ENCODE measurements at places on chromosomes 7 and 10.

DNA sequence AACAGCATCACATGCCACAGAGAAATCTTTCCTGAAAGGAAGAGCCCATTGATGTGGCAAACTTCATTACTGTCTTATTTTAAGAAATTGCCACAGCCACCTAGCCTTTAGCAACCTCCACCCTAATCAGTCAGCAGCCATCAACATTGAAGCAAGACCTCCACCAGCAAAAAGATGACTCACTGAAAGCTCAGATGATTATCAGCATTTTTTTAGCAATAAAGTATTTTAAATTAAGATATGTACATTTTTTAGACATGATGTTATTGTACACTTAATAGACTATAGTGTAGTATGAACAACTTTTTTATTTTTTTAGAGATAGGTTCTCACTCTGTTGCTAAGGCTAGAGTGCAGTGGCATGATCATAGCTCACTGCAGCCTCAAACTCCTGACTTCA is 14.8 kb downstream of the STEAP1B start:
- no peak for DNase-seq

GRCh38 chr7:141671705-141672496 is 30.1 kb downstream of the DENND11 start:
- DNase-seq, result no peak

GRCh38 chr10:125084614-125085257 is 75.6 kb downstream of the CTBP2 start:
- no peak for DNase-seq

GRCh38 chr7:1244700-1245523 is 12.2 kb downstream of the UNCX start:
- no peak for DNase-seq

GRCh38 chr7:157077986-157078644 is 60.6 kb upstream of the UBE3C start:
- DNase-seq, result no peak

DNA sequence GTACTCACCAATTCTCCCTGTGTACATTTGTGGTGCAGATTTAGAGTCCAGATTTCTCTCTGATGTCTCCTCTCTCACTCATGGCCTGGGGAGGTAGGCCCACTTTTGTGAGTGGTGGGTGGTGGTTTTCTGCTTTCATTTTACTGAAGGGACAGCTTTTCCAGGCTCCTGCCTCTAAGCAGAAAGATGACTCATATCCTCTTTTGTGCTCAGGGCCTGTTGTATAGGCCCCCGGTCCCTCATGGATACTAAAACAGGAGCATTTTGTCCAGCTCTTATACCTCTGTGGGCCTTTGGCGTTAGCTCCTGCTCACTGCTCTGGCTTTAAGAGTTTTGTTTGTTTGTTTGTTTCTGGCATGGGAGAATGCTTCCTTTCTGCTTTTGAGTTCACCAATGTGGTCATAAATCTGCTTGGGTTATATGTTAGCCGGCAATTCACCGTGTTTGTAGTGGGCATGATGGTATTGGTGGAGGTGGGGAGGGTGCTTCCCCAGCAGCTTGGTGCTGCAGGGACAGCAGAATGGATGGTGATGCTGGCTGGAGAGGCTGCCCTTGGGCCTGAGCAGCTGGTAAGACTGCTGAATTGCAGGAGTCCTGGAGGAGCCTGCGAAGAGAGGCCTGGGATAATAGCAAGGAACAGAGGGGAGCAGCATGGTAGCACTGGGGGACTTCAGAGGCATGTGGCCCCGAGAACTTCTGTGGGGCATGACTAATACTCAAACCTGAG is 468.7 kb downstream of the RPS24 start:
- DNase-seq, result no peak

GRCh38 chr10:100345570-100346330 is 1.3 kb upstream of the SCD start:
- no peak for DNase-seq

DNA sequence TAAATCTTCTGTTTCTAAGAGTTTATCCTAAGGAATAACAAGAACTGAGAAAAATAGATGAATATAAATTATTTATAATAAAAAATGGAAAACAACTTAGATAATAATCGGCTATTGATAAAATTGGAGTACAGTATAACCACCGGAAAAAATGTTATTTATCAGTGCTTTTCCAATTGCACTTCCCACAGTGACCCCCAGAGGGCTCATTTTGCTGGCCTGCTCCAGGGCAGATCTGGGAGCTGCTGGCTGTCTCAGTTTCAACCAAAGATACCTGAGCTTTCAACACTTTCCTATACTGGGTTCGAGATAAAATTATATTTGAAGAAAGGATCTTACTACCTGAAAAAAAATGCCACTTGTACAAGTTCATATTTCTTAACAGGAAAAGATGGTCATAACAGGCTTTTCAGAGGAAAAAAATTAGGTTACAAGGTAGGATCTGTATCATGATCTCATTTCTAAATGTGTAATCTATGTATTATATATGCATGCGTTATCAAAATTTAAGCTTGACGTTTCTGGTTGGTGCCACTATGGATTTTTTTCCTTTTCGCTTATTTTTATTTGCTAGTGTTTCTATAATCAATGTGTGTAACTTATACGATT is 165.7 kb downstream of the NPSR1 start:
- DNase-seq, result peak; percentile 45

DNA sequence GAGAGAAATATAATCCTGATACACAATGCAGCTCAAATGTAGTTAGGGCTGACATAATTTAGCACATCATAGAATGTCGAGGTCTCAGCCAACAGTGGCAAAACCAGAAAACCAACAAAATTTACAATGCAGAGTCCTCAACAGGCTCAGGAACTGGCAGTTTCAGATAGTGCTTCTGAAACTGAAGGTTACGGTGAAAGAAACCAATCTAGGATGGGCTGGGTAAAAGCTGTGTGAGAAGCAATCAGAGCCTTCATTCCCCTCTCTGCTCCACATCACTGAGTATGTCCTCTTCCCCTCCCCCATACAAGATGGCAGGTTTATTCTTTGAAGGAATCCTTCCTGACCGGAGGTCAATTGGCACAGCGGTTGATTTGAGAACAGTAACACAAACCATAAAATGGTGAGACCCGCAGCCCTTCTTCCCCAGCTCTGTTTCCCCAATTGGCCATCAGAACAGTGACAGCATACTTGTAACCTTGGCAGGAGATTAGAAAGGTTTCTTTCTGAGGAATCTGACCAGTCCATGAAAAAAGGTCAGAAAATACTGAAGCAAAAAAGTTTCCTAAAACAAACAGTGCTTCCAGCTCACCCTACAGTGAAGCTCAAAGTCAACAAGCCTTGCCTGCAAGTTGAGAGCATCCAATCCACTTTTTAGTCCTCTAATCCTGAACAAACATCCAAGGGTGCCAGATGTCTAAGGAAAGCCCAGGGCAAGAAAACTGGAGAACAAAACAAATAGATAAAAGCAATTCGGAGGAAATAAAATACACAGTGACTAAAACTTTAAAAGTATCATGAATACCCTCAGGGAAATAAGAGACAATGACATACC is 53.9 kb upstream of the IL6 start:
- DNase-seq, result no peak

DNA sequence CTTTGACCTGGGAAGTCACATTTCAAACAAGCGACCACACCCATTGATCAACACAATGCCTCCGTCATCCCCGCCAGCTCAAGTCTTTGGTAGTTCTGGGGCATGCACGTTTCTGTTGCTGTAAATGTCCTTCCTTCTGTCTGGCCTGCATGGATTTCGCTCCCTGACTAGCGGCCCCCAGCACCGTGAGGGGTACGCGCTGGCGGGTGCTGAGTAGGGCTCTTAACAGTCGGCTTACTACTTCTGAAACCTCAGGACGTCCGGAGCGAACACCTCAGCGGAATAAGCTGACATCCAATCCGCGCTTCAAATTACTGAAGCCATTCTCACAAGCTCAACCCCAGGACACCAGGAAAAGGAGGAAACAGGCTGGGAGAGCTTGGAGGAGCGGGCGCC is 505 bp downstream of the NUDCD3 start:
- DNase-seq, result no peak

DNA sequence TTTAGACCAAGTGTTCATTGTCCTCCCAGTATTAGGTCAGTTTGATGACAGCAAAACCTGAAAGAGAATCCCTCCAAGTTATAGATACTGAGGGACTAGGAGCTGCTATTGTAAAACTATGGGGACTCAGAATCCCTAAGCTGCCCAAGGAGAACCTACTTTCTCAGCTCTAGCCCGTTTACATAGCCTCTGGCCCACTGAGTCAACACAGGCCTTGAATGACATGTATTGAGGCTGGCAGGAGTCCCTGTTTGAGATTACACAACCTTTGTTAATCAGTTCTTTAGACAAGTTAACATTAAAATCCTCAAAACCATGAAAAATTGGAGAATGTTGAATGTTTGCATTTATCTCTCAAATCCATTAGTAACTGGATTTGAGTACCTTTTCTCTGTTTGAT is 1079.0 kb downstream of the KCNMA1 start:
- DNase-seq, result no peak

DNA sequence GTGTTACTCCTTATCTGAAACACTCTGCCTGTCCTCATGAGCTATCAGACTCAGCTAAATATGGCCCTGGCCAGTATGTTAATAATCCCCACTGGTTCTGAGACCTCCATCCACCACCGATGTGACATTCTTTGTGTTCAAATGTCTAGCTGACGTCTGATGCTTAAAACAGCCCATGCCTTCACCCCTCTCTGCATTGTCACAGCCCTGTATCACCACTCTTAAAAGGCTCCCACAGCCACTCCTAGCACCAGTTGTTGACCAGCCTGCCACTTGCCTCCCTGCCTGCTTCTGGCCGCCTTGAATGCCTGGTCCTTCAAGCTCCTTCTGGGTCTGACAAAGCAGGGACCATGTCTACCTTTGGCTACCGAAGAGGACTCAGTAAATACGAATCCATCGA is at the start of gene LMOD2:
Gene LMOD2 (plus strand): TSS at position 253 of the 400 bp plus-strand sequence. CDS start 98 bp downstream, at position 351.
- DNase-seq, result no peak

- no peak for DNase-seq
These were observed 131.0 kb upstream of the EEPD1 start for GRCh38 chr7:36021917-36022550.

GRCh38 chr7:65475734-65476319 is 102.2 kb downstream of the ZNF92 start:
- no peak for DNase-seq
